ENCODE measurements at places on chromosomes 4 and X.

DNA sequence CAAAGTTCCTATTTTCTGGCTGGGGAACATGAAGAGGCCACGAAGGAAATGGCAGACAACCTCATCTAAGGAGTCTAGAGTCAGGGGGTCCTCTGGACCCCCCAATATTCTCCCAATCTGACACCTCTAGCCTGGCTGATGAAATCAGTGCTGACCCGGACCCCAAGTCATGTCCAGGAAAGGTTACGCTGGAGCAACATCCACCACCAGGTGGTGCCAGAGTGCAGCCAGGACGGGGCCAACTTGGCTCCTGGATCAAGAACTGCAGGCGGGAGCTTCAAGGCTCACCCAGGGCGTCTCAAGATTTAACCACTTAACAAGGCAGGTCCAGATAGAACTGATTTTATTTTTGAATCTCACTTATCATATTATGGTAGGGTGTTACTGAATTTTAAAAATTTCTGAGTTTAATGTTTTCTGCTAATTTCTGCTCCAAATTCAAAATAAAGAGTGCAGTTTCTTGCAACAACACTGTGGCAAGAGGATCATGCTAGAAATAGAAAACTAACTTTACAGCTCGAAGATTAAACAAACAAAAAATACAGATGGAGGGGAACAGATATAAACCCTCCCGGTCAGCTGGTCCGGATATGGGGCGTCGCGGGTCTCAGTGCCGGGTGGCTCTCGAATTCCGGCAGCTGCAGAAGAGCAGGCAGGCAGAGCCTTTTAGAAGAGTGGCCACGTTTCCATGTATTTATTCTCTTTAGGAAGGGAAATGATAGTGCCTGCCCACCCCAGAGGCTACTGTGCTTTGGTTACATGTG is 135.5 kb downstream of the AFAP1 start:
- peak; percentile 75 for DNase-seq

- DNase-seq: no peak
Measured at GRCh38 chrX:129842510-129843208, 1.0 kb downstream of the ZDHHC9 start.

DNA sequence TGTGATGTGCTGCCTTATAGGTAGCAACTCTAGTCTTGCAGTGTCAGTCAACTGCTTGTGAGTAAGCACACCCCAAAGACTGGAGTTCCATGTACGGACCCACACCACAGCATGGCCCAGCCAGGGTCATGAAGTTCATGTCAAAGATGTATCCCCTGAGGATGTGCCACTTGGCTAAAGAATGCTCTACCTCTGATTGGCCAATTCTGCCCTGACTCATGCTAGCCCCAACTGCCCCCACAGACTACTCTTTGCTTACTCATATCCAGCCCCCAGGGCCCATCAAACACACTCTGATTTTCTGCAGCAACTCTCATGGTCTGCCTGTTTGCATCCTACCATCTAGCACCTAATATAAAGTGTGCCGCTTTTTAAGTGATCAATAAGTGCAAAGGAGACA is 62.5 kb downstream of the CHRDL1 start:
- DNase-seq: no peak

DNA sequence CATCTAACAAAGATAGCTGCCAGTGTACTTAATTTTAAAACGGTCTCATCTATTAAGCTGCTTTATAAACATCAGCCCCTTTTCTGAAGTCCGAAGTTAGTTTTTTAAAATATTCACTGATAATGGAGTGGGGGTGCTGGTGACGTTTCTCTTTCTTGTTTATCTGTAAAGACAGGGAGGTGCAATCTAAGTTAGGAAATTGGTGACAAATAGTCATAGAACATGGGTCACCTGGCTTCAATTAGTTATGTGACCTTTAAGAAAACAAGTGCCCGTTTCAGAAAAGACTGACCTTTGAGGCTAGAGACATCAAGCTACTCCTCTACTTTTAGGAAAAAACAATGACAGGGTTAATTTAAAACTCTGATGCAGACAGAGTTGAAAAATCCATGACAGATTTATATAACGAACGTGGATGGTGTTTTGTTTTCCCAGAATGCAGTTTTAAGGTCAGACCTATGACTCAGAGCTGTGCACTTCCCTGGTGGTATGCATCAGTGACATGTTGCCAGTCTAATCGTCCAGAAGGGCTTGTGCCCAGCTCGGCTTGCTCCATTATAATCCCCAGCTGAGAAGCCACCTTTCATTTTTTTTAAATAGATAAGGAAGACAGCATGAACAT is 38.2 kb downstream of the FHL1 start:
- DNase-seq: no peak

DNA sequence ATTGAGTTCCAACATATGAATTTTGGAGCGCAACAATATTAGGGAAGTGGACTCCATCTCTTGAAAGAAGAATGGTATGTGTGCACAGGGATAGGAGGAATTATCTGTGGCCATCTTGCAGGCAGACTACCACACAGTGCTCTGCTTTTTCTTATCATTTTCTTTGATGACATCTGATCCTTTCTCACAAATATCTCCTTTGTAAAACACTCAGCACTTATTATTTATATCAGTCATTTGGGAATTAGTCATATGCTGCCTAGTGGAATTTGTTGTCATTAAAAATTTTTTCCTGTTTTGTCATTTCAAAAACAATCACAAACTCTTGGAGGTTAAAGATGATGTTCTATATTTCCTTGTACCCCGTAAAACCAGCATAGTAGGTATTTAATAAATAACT is 444.3 kb upstream of the ATOH1 start:
- no peak for DNase-seq

DNA sequence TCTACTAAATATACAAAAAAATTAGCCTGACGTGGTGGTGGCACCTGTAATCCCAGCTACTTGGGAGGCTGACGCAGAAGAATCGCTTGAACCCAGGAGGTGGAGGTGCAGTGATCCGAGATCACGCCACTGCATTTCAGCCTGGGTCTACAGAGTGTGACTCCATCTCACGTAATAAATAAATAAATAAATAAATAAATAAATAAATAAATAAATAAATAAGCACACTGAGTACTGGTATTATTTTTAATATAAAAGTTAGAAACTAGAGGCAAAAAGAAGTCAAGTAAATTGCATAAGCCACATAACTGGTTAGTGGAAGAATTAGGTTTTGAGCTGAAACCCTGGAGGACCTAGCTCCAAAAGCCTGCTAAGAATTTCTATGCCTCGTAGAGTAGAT is 1262.7 kb upstream of the PABPC4L start:
- no peak for DNase-seq

GRCh38 chr4:184447664-184448063 is 26.7 kb downstream of the IRF2 start:
- no peak for DNase-seq

DNA sequence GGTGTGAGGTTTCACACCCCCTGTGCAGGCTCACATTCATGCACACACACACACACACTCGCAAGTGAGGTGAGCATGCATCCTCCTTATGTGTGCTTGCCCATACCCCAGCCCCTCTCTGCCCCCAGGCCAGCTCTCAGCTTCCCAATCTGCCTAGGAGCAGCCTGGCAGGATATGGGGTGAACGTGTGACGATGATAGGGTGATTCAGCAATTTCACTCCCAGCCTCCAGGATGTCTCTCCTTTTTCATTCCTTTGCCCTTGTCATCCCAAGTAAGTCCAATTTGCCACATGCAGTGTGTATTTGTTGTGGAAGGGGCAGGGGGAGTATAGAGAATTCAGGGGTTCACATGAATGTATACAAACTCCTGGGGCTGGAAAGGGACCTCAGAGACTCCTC is 7.2 kb downstream of the STARD8 start:
- DNase-seq: no peak

GRCh38 chrX:113726009-113726408 is 857.9 kb upstream of the HTR2C start:
- DNase-seq: no peak

DNA sequence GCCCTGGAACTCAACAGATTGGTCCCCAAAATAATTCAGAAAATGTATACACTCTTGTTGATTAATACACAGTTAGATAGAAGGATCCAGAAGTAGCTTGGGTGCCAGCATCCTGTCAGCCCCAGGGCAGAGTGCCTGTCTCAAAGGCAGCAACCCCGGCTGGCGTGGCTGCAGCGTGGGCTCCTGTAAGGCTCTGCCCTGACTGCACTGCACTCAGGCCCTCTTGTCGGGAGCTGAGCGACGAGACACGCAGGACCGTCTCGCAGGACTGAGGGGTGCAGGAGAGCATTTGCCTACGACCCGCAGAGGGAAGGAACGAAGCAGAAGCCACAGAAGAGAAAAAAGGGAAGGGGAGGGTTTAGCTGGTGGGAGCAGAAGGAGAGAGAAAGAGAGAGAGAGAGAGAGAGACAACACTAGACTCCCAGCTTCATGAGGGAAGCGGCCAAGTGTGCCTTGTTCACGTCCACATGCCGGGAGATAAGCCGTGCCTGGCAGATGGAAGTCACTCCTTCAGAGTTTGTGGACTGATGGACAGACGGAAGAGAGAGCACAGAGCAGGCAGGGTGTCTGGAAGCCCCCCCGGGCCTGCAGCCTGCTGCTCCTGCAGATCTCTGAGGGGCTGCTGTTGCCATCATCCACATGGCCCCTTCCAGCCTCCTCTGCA is 38.7 kb upstream of the HELT start:
- no peak for DNase-seq

GRCh38 chr4:8015512-8015911 is 75.9 kb upstream of the AFAP1 start:
- DNase-seq: no peak

- DNase-seq: no peak
Measured at GRCh38 chrX:105241056-105241455, 20.6 kb upstream of the TEX13A start.

DNA sequence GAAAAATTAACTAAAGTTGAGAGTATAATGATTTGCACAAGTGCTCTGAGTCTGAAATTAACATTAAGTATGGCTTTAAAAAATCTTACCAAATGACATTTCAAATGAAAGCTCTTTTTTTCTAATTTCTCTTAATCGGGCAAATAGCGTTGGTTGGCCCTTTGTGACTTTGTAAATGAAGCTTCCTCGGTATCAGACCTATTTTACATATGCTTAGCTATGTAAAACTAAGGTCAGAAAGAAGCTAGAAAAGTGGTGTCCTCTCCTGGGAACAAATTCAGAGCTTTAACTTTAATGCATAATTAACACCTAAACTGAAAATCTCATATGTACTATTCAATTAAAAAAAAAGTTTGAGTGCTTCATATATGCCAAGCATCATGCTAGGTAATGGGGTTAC is 62.7 kb downstream of the N4BP2 start:
- no peak for DNase-seq

DNA sequence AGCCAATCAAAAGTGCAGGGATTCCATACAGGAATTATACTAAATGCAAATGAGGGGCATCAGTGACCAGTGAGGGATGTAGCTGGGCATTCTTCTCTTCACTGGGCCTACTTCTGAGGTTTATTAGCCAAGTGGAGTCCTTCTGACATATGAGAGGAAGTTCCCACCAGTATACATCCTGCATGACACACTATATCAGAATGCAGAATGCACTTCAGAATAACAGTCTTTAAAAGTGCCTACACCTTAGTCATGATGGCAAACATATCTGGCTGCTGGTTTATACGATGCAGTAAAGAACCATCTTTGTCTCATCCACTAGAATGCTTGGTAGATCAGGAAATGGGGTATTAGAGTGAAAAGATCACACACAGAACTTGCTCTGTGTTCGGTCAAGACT is 180.3 kb upstream of the PPARGC1A start:
- no peak for DNase-seq

DNA sequence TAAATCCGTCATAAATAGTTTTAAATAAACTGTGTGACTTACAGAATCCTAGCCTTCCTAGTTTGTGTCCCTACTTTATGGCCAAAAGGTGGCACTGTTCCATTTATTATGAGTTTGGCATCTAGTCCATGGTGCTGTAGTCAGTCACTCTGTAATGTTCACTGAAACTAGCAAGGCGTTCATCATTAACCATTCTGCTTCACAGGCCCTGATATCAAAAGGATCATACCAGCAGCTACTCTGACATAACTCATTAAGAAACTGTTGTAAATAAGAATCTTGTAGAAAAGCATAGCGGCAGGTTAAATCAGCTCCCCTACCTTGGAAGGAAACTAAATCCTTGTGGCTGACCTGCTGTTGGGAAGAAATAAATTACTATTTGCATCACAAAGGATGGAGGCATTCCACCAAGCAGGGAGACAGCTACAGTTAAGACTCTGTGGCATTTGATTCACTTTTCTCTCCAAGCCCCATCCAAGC is 919.6 kb upstream of the DIAPH2 start:
- no peak for DNase-seq

DNA sequence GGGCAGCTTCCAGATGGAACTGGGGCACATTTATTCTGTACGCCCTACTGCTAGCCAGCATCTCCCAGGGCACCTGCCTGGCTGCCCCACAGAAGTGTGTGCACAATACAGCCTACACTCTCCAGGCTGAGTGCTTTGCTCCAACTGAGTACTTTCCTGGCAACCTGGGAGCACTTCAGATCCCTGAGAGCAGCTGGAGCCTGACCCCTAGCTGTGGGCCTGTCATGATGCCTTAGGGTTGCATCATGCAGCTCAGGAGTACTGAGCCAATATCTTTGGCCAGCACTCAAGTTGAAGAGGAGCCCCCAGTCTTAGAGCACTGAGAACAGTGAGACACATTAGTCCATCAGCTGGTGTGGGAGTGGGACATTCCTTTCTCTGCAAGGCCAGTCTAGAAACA is 321.9 kb downstream of the CFAP47 start:
- DNase-seq: no peak

DNA sequence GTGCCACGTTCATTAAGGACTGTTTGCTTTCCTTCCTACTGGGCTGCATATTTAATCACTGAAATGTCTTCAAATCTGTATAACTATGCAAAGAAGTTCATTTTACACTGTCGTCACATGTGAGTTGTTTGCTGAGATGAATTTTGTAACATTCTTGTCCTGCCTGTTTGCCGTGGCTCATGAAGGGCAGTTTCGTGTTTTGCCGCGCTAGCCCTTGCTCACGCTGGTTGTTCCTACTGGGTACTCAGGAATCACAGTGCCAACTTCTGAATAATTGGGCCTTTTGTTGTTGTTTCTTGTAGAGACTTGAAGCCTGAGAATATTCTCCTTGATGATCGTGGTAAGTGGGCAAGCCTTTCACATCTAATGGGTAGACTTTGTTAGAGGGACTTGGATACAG is 52.2 kb downstream of the HTT-AS start:
- no peak for DNase-seq
